ENCODE measurements at places on chromosomes 5 and 9. TPM values are rescaled to one million over a fixed set of nuclear protein-coding genes. Genes with fewer than 3 reads are reported as not detected.

GPR150 gene
- total RNA-seq, result not detected

- no peak for DNase-seq
Measured at GRCh38 chr9:137412431-137412830, 10.5 kb downstream of the EXD3 start.

GRCh38 chr5:52844885-52845284 lies 57.2 kb downstream of the ITGA1 start:
- DNase-seq, result no peak

- no peak for DNase-seq
Measured at GRCh38 chr5:35979715-35980114, 11.5 kb downstream of the UGT3A1 start.

DNA sequence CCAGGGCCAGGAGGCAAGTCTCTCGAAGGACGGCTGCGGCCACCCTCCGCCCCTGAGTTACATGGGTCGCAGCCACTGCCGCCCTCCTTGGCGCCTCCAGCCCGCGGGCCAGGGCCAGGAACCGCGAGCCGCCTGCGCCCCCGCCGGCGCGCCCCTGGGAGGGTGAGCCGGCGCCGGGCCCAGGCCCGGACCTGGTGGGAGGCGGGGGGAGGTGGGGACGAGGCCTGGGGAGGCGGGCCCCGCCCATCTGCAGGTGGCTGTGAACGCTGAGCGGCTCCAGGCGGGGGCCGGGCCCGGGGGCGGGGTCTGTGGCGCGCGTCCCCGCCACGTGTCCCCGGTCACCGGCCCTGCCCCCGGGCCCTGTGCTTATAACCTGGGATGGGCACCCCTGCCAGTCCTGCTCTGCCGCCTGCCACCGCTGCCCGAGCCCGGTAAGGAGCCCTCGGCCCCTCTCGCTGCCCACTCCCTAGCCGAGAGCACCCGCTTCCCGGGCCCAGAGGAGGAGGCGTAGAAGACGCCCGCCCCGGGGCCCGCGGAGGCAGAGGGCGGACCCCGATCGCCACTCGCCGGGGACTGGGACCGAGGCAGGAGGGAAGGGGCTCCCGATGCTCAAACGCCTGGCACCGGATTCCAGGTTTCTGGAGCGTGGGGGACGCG lies at the start of gene ASS1:
TSS of gene ASS1 (plus strand) at position 397 of the 657 bp plus-strand sequence. CDS start 7,268 bp downstream, outside the sequence.
- DNase-seq, result peak; percentile 76

CAMK2A gene
- total RNA-seq, result 6.7 TPM

GRCh38 chr9:117464941-117465616 lies 50.2 kb upstream of the ASTN2 start:
- no peak for DNase-seq

DNA sequence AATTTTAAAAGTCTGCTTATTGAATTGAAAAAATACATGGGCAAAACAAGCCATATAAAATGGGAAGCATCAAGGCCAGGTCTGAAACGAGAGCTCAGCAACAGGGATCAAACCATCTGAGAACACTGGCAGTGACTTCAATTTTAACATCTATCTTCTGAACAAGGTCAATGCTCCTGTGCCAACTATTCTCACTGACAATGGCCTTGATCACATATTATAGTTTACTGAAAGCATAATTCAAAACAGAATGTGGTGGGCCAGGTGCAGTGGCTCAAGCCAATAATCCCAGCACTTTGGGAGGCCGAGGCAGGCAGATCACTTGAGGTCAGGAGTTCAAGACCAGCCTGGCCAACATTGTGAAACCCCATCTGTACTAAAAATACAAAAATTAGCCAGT lies 9.0 kb downstream of the ECPAS start:
- no peak for DNase-seq

GRCh38 chr9:110588296-110588695 lies 8.8 kb upstream of the SVEP1 start:
- DNase-seq, result no peak

CHSY3 gene
- 2.8 TPM for total RNA-seq

- DNase-seq, result no peak
Measured at GRCh38 chr5:5313101-5313635, 109.3 kb upstream of the ICE1 start.

PDE8B gene
- 41.0 TPM for total RNA-seq

GRCh38 chr9:97658707-97659106 lies 25.1 kb downstream of the NCBP1 start:
- DNase-seq, result no peak

FAT2 gene
- 9.1 TPM for total RNA-seq

- no peak for DNase-seq
Measured at GRCh38 chr5:125222597-125223240, 476.3 kb upstream of the ZNF608 start.

CTNND2 gene
- total RNA-seq, result 1.2 TPM

PRSS3 gene
- not detected for total RNA-seq

DNA sequence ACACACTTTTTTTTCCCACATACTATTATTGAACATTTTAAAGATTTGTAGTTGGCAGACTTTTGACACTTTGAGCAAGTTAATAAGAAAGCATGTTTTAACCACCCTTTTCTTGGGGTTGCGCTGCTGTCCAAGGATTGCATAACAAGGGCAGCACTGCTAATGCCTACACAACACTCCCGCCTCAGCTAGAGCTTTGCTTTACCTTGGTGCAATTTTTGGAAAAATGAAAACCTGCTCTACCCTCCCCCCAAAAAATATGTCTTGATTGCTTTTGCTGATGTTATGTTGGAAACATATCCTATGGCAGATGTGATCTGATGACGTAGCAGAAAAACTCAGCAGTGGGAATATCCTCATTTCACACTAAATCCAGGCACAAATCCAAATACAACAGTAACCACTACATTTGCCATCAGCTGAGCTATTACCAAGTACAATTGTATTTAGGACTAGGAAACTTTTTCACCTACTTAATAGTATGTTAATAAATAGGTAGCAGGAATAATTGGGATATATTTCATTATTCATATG lies 51.5 kb downstream of the UBE2R2 start:
- no peak for DNase-seq

- DNase-seq, result no peak
Measured at GRCh38 chr9:27808864-27809263, 235.6 kb upstream of the C9orf72 start.

PCDHGC4 gene
- 2.9 TPM for total RNA-seq

GRCh38 chr5:14723701-14724132 lies 59.2 kb downstream of the OTULIN start:
- no peak for DNase-seq

DNA sequence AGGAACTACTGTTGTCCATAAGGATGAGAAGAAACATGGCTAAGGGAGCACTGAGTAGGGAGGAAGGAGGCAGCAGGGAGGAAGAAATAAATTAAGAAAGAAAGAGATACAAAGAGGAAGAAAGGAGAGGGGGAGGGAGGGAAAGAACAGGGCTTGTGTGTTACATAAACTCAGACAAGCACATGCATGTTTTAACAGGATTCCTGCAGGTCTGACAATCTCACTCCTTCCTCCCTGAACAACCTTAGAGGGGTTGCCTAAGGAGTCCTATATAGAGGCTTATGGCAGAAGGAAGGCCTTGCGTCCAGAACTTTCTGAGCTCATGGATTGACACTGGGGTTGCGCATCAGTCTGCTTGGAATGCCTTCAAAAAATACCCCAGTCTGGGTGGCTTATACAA lies 4.2 kb upstream of the KCNIP1 start:
- DNase-seq, result no peak

KIF24 gene
- 6.1 TPM for total RNA-seq

ZBTB26 gene
- 8.8 TPM for total RNA-seq

GRCh38 chr9:107833295-107833694 lies 343.7 kb upstream of the KLF4 start:
- DNase-seq, result no peak

- no peak for DNase-seq
Measured at GRCh38 chr5:19885040-19885824, 102.8 kb downstream of the CDH18 start.

DNA sequence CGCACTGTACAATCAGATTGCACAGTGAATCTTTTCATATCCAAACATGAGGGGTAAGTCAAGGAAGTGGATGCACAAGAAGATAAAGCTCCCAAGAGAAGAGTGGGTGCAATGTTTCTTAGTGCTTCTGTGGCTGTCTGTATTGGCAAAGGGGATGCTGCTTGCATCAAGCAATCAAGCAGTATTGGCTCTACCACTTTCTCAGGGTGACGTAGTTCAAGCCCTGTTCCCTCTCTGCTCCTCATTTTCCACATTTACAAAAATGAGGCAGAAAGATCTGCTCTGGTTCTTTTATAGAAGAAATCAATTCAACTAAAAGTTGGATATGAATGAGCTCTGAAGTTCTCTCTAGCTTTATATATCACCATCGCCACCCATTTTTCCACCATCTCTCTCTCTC lies 2.3 kb downstream of the TNFSF8 start:
- DNase-seq, result no peak

GRCh38 chr9:121324316-121324715 lies 45.7 kb downstream of the STOM start:
- DNase-seq, result no peak

DNA sequence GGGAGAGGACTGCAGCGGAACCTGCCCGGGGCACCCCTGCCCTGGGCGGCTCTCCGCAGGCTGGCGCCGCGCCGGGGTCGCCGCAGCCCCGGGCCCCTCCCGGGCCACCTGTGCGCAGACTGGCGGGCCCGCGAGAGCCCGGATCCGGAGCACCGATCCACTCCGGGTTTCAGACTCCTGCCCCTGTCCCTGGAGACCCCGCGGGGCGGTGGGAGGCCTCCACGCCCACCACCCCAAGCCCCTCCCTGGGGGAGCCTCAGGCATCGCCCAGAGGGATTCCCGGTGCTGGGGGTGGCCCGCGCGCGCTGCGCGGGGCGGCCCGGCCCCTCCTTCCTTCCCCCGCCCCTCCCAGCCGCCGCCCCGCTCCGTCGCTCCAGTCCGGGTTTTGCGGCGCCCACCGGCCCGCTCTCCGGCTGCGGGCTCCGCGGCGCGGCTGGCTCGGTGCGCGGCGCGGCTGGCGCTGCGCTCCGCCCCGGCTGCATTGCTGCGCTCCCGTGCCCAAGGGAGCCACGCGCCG lies at the start of gene UNC5A:
TSS of gene UNC5A (plus strand) at position 479 of the 517 bp plus-strand sequence. CDS start 192 bp downstream, outside the sequence.
- no peak for DNase-seq

FOXD4 gene
- 0.85 TPM for total RNA-seq

DAP gene
- 83.9 TPM for total RNA-seq

IFNA2 gene
- not detected for total RNA-seq

- DNase-seq, result peak; percentile 21
Measured at GRCh38 chr5:36242534-36243485, 1.1 kb upstream of the NADK2 start.

DNA sequence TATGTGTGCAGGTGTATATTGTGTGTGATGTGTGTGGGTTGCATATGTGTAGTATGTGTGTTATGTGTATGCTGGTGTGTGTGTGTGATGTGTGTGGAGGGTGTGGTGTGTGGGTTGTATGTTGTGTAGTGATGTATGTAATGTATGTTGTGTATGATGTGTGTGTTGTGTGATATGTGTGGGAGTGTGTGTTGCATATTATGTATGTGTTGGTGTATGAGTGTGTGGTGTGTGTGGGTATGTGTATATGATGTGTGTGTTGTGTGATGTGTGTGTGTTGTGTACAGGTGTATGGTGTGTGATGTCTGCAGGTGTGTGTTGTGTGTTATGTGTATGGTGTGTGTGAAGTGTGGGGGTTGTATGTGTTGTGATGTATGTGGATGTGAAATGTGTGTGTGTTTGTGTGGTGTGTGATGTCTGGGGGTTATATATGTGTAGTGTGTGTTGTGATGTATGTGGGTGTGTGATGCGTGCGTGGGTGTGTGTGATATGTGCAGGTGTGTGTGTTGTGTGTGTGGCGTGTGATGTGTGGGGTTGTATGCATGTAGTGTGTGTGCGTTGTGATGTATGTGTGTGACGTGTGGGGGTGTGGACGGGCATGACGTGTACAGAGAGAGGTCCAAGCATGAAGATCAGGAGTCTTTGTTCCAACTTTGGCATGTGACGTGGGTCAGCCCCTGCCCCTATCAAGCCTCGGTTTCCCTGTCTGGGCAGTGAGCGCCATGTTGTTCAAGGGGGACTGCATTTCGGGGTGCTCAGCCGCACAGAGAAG lies 8.5 kb upstream of the CRB2 start:
- no peak for DNase-seq
